ENCODE measurements at places on chromosomes 3 and 15.

GRCh38 chr3:189239616-189240015 is 67.8 kb downstream of the TPRG1 start:
- no peak for DNase-seq

GRCh38 chr15:30921781-30922479 is 18.2 kb downstream of the FAN1 start:
- DNase-seq = no peak

DNA sequence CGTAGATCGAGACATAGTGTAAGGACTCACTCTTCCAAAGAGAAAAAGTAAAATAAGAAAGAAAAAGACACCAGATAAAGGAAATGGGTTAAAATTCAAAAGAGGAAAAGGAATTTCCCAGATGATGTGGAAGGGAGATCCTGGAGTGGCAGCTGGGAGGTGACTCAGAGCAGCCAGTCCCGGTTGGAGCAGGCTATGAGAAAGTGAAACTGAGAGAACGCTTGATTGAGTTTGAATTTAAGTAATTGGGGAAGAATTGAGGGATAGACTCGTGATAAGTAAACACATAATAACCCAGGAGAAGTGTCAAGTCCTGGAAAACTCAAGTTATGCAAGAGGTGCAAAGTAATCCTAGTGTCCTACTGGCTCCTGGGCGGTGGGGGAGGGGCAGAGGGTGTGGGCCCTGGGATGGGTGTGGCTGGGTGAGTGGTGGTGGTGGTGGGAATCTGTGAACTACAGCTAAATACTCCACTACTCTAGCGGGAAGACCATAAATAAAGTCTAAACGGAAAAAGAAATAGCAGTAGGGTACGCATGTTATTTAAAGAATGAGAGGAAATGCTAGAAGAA is 1.2 kb downstream of the PRR20G start:
- no peak for DNase-seq

- no peak for DNase-seq
These were observed 23.6 kb upstream of the KCNH8 start for GRCh38 chr3:19124752-19125151.

Data from activated CD8-positive, alpha-beta memory T cell treated with anti-CD3 and anti-CD28 coated beads for 1 hour (primary cell).